ENCODE measurements at places on chromosomes 12 and 14.

- no peak for DNase-seq
Measured at GRCh38 chr14:44741431-44741830, 220.3 kb downstream of the KLHL28 start.

DNA sequence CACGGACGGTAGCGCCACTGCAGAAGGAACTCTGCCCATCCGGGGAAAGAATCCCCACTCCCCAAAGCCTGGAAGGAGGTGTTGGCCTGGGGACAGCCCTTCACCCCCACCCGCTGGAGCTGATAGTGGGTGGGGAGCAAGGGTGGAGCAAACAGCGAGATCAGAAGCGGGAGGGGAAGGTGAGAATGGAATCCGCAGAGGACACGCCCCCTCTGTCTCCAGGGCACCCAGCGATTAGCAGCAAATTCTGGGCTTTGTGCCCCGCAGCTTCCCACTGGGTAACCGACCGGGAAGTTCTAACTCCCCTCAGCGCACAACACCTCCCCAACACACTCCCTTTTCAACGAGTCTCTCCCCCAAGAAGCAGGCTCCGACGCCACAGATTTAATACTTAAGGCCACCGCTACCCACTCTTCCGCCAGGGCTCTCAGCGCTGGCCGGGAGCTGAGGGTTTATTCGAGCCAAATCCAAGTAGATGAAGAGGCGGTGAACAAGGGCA, 1.4 kb downstream of the SLC25A29 start:
- DNase-seq = no peak

GRCh38 chr12:105212438-105212837, 23.5 kb downstream of the APPL2 start:
- DNase-seq = no peak

DNA sequence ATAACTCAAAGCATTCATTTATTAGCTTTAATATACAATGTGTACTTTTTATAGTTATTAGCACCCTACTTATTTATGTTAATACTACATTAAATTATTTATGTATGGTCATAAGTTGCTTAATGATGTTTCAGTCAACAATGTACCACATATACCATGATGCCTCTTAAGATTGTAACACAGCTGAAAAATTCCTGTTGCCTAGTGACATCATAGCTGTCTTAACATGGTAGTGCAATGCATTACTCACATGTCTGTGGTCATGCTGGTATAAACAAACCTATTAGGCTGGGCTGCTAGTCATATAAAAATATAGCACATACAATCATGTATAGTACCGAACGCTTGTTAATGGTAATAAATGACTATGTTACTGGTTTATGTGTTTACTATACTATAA, 120.4 kb downstream of the ANO6 start:
- DNase-seq = no peak

GRCh38 chr12:79597910-79598309, 92.9 kb downstream of the PAWR start:
- no peak for DNase-seq

GRCh38 chr14:79630288-79630960, 580.9 kb downstream of the DIO2 start:
- no peak for DNase-seq

DNA sequence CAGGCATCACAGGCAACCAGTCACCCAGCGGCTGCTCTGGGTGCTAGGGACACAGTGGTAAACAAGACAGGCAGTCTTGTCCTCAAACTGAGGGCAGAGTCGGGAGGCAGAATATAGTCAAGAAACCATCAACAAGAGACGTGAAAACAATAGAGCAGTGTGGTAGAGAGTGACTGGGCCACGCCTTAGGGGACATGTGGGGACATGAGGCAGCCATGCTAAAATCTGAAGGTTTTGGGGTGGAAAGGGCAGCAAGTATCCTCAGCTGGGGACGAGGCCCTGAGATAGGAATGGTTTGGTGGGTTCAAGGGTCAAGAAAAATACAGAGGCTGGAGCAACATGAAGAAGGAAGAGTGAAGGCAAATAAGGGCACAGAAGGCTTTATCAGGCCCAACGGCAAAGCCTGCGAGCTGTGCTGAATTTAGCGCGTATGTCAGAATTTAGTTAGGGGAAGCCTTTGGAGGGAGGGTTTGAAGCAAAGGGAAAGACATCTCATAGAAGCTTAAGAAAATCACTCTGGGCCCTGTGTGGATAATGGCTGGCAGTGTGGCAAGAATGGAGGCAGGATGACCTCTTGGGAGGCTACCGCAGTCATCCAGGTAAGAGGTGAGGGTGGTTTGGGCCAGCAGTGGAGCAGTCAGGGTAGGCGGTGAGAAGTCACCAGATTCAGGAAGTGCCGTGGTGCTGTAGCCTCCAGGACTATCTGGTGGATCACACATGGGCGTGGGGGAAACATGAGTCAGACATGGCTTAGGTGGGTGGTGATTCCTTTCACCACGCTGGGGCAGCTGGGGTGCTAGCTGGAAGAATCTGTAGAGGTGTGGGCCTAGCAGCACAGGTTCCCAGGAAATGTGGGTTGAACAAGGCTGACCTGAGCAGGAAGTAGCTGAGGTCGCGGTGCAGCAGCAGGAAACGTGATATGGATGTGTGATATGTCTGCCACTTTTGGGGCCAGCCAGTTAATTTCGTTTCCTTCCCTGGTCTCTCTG, 3.0 kb downstream of the EVL start:
- peak; percentile 89 for DNase-seq

DNA sequence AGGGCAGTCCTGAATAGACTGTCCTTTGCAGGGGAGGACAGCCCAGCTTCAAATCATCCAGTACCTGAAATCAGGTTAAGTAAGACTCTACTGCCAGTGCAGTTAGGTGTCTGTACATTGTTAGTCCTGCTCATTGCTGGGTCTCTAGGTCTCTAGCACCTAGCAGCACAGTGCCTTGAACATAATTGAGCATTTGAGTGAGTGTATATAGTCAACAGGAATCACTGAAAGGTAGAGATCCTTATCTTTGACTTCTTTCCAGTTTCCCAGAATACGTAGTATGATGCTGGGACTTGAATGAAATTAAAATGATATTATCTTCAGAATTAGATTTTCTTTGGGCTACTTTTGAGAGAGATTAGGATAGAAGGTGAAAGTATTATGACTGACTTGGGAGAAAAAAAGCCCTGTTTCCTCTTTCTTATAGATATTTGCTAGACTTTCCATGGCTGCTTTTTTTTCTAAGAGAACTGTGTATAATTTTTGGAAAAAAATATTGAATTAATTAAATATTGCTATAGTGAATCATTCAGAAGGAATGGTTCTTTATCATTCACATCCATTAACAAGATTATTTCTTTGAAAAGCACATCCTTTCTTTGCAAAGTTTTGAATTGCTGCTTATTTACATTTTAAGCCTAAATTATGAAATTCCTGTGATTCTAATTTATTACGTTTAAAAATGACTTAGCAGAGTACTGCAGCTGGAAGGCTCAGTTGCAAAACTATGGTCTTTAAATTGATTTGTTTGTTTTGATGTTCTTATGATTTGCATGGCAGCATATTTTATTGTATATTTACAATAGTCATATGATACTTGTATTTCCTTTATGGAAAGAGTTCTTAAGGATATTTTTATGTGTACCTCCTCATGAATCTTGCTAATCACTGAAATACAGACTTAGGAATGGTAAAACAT, 51.6 kb downstream of the PPP4R4 start:
- no peak for DNase-seq

- DNase-seq = no peak
Measured at GRCh38 chr14:38611928-38612327, 356.0 kb upstream of the CLEC14A start.

DNA sequence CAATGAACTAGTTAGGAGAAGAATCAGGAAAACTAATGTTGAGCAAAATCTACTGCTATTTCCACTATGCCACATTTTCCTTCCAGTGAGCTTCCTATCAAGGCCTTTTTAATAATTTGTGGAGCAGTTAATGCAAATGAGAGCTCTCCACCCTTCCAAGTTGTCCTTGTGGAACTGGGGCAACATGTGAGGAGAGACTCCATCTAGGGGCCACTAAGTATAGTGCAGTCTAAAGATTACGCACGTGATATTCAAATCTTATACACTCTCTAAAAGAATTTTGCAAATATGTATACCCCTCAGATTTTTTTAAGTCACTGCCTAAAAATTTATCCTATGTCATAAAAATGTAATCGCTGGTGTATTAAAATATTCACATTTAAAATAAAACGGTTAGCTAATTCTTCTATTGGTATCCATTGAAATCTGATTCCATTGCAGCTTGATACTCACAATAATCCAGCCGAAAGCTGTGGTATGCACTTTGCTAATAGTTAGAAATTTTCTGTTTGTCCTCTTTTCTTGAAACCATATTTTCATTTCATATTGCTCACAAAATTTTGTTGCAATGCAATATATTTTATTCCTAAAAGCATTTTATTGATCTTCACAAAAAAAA, 100.1 kb downstream of the PAH start:
- DNase-seq = no peak

GRCh38 chr14:90132821-90133570, 71.2 kb downstream of the KCNK13 start:
- no peak for DNase-seq

DNA sequence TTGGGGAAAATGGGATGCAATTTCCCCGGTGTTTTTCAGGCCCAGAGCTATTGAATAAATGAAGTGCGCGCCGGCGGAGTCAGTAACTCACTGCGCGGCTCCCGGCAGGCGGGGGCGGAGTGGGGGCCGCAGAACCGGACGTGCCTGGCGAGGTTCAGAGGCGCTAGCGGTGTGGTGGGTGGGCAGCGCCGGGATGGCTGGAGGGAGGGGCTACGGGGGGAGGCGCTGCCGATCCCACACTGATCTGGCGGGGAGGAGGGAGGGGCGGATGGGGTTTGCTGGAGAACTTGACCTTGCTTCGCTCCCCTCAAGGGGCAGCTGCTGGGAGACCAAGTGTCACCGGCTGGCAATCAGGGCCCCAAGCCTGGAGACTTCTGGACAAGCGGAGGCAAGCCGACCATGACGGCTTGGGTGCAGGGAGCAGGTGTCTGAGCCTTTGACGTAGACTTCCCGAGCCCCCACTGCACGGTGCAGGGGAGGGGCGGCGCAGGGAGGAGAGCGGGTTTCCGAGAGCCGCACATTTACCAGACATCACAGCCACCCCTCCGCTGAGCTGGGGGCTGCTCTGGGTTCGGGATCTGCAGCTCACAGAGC, 174.1 kb upstream of the RTL1 start:
- no peak for DNase-seq

DNA sequence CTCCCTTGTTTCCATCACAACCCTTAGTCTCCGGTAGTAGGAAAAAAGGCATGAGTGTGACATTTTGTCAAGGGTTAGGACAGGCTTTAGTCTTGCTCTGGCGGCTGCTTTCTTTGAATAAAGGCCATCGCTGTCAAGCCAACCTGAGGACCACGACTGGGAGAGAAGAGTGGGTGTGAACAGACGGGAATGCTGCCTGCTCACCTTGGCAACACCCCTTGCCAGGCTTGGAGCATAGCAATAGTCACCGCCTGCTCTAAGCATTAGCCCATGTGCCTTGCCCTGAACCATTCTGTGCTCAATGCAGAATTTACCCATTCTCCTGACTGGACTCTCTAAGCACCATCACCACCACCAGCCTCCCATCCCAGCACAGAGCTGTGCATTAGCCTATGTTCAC, 36.2 kb downstream of the SPTB start:
- DNase-seq = no peak

- DNase-seq = no peak
Measured at GRCh38 chr12:57984629-57985151, 43.3 kb downstream of the ATP23 start.

DNA sequence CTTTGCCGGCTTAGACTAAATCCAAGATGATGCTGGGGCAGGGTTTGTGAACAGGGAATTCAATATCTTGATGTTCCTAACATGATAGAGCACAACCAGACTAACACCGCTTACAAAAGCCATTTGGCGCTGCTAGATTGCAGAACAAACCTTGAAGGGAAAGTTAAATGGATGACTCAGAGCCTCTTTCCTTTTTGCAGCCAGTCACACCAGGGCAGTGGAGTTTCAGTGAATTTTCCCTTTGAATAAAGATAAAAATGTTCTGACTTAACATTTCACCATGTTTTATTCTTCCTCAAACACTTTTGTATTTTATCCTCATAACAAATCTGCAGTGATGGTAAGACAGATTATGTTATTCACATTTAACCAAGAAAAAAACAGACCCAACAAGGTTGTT, 47.3 kb downstream of the PDE6H start:
- no peak for DNase-seq

DNA sequence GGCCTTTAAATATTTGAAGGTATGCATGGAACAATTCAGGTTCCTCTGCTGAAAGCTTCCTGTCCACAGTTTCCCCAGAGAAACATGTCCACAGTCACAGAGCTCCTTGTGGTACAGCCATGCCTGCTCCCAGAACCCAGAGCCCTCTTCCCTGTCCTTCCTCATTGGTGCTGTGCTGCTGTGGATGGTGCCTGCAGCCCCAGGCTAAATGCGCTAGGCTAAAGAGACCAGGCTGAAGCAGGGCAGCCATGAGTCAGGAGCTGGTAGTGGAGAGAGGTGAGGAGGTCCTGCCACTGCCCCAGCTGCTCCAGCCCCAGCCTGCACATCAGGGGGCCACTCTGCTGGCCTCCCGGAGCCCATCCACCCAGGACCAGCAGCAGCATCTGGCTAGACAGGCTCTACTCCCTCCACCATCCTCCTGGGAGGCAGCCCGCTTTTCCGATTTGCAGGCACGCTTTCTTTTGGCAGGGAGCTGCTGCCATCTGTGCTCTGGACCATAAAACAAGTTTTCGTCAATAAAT, 65.4 kb upstream of the DDX11 start:
- DNase-seq = no peak

GRCh38 chr14:50396631-50397389, at the start of gene CDKL1:
CDKL1 (minus strand) TSS chr14:50396881; CDS start chr14:50395868, 1,013 bp downstream.
- DNase-seq = peak; percentile 79

GRCh38 chr12:127925971-127926370, 341.0 kb upstream of the TMEM132C start:
- no peak for DNase-seq

GRCh38 chr12:25307818-25308217, 57.1 kb upstream of the KRAS start:
- DNase-seq = no peak
